Vagina (tissue), 2 donors: ENCODE measurements at places on chromosomes 4 and X. TPM values are rescaled to one million over a fixed set of nuclear protein-coding genes. Genes with fewer than 3 reads are reported as not detected.

Gene POU3F4
- total RNA-seq, result not detected

GRCh38 chr4:76811604-76812412, 86.1 kb downstream of the SOWAHB start:
- H3K27me3 ChIP-seq, result no peaks in the 10 kb centered on the region
- H3K36me3 ChIP-seq, result no peaks in the 10 kb centered on the region
- peak overlapping the region; percentile 38 for H3K27ac ChIP-seq
- no peak for DNase-seq
- peaks cover 10% of the 10 kb centered on the region for H3K4me1 ChIP-seq

Gene CFI
- 15.0 TPM for total RNA-seq

GRCh38 chr4:35516102-35516501, 728.2 kb downstream of the ARAP2 start:
- H3K4me3 ChIP-seq, result no peak overlapping the region
- no peaks in the 10 kb centered on the region for H3K27me3 ChIP-seq
- H3K4me1 ChIP-seq, result no peaks in the 10 kb centered on the region
- no peak overlapping the region for H3K27ac ChIP-seq
- DNase-seq, result no peak

DNA sequence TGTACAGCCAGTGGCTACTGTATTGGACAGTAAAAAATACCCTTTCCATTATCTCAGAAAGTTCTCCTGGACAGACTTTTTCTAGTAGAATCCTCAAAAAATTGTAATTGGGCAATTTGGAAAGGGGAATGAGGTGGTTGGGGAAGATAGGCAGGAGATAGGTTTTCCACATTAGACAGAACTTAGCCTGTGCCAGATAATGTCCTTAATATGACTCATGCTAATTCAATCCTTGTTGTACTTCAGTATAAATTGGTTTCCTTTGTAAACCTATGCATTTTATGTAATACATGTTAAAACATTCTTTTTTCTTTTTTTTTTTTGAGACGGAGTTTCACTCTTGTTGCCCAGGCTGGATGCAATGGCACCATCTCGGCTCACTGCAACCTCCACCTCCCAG, 8.9 kb downstream of the EIF4E start:
- DNase-seq, result no peak
- H3K36me3 ChIP-seq, result no peaks in the 10 kb centered on the region
- H3K27ac ChIP-seq, result no peak overlapping the region
- H3K4me1 ChIP-seq, result peaks cover 17% of the 10 kb centered on the region
- H3K27me3 ChIP-seq, result no peaks in the 10 kb centered on the region

Gene TGIF2LX
- not detected for total RNA-seq
